ENCODE measurements at places on chromosomes 3 and 15.

GRCh38 chr15:52146776-52147175 lies 34.2 kb upstream of the BCL2L10 start:
- DNase-seq = no peak

DNA sequence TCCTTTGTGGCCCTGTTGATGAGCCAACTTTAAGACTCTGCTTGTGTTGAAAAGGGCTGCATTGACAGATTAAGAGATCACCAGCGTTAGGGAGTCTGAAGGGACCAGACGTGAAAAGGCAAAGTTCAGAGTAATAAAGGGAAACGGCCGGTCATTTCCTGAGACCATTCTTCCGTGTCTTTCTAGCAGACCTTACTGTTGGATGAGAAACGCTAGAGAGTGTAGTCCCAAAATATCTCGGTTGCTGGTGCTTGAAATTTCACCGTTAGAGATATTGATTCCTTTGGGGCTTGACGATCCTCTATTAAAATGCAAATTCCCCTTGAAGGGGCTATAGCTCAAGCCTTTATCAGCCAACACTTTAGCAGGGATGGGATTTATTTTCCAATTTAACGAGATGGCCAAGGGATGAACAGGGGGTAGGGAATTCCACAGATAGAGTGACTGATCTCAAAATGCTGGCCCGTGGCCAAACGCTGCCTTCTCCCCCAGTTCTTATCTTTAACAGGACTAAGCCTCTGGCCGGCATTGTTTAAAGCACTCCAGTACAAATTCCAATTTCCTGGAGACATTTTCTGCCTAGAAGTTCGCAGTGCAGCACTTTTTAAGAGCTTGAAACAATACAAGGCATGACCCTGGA lies 250.4 kb downstream of the TJP1 start:
- no peak for DNase-seq

- no peak for DNase-seq
Observed at GRCh38 chr15:47796830-47797229, 79.5 kb downstream of the SEMA6D start.

- no peak for DNase-seq
Observed at GRCh38 chr3:12278566-12278965, 10.3 kb upstream of the PPARG start.

DNA sequence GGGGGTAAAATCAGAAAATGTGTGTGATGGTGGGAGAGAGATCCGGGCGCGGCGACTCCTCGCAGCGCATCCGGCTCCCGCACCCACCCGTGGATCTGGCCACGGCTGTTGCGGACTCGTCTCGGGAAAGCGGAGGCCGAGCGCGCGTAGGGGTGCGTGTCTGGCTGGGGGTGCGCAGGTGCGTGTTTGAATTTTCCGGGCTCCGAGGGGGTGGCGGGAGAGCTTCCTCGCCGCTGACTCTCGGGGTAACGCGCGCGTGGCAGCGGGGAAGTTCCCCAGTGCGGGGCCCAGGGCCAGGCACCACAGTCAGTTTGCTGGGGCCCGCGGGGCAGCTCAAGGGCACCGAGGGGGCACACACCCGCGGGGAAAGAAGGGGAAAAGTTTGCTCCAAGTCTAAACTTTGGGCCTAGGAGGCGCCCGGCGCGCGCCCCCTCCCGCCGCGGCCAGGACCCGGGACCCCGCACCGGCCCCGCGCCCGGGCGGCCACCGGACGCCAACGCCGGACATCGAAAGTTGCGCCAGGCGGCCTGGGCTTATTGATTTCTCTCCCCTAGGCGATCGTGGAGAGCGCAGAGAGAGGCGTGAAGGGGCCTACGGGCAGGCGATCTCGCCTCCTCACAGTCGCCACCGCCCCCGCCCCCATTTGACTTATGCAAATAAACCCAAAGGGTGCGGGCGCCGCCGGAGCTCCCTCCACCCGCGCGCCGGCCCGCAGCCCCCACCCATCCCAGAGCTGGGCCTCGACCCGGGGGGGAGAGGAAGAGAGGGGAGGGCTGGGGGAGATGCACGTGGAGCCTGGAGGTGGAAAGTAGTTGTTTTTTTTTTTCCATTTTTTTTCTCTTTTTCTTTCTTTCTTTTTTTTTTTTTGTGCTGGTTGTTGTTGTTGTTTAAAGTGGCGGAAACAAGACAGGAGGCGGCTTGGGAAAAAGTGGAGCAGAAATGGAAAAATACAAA lies 639 bp downstream of the FOXP1 start:
- DNase-seq = peak; percentile 79

DNA sequence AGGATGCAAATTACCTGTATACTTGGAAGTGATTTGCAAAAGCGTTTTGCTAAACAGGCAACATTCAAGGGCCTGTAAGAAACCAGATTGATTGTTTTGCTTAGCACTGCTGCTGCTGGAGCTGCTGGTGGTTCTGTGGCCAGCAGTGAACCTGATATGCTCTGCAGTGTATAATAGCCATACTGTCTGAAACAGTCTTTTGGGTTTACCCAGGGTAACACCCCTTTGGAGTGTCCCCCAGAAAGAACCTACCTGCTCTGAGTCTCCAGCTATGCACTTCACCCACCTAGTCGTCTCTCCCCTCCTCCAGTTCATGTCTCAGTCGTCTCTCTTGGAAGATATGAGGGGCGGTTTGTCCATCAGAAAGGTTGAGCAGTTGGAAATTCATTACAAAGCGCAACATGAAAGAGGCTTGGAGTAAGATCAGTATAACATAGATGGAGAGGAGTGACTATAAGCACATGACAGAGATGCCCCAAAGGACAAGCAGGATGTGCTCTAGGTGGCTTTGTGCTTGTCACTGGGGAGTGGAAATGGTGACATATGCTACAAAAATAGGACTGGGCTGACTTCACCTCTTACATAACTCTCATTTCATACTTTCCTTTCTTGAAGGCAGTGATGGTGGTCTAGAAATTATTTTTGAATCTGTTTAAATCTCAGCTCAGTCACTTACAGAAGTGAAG lies 3.8 kb downstream of the MKRN2 start:
- no peak for DNase-seq

DNA sequence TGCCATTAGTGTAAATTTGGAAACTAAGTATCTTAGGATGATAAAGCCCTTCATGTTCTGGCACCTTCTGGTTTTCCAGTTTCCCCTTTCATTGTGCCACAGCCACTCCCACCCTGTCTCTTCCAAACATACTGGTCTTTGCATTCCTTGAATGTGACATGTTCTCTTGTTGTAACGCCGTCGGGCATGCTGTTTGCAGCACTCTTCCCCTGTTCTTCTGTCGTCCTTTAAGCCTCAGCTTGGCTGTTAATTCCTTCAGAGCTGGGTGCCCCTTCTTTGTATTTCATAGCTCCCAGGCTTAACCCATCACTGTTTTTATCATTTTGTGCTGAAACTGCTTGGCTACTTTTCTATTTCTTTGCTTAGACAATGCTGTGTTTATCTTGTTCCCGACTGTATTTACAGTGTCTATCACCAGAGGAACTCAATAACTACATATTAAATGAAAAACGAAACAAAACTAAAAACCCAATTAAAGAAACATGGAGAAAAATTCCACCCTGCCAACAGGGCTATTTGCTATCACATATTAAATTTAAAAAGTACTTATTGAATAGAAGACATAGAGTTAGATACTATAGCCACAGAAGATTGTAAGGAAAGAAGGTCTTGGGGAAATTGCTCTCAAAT lies 95.4 kb upstream of the KCNAB1 start:
- DNase-seq = no peak

DNA sequence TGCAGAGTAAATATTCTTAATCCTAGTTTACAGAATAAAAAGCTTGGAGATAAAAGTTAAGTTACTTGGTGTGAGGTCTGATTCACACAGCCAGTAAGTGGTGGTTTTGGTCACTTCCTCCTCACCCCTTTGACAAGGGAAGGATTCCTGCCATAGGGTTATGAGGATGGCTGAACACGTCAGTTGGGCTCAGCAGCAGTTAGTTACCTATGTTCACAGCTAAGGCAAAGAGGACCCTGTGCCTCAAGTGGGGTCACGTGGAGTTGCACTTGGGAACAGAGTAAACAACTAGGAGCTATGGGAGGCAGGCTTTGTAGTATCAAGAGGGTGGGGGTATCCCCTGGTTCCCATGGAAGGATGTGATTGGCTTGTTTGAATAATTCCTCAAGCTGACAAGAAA lies 232.2 kb downstream of the UBE2E2 start:
- no peak for DNase-seq

DNA sequence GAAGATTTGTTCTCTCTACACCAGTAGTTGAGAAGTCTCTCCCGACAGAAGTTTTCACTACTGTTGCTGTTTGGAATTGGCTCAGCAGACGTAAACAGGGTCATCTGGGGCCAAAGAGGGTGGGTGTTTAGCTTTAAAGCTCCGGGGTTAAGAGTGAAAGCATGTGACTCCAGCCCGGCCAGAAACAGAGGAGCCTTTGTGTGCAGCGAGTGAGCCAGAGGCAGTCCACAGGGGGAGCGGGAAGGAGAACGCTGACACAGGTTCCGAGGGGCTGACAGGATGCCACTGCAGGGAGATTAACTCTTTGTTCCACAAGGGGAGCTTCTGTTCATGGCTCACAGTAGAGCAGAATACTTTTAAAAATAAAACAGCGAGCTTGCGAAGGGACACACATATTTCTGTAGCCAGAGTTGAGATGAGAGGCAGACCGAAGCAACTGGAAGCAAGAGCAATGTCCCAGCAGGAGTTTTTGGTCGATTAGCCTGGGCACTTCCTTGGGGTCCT lies 26.9 kb downstream of the BMF start:
- peak; percentile 65 for DNase-seq

DNA sequence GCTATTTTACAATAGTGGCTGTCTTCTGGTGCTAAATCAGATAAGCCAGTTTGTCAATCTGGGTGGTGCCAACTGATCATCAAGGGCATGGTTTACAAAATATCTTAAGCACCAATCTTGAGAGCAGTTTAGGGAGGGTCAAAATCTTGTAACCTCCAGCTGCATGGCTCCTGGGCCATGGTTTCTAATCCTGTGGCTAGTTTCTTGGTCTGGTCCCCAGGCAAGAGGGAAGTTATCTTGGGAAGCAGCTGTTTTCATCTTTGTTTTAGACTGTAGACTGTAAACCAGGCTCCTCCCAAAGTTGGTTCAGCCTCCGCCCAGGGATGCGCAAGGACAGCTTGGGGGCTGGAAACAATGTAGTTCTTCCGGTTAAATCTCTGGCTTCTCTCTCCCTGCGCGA lies 166.8 kb downstream of the IL1RAP start:
- DNase-seq = no peak

- no peak for DNase-seq
Observed at GRCh38 chr15:36062357-36062756, 516.4 kb upstream of the DPH6 start.

DNA sequence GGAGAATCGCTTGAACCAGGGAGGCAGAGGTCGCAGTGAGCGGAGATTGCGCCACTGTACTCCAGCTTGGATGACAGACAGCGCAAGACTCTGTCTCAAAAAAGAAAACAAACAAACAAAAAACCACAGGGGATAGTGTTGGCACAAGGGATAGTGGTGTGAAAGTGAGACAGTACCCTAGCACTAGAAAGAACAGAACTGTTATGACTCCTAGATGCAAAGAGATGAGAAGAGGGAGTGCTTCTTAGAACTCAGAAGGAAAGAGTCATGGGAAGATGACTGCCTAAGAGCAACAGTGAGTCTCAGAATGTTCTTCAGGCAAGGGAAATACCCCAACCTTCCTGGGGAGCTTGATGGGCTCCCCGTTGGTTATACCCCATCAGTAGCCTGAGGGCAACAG lies 17.8 kb upstream of the ZNF770 start:
- DNase-seq = no peak

DNA sequence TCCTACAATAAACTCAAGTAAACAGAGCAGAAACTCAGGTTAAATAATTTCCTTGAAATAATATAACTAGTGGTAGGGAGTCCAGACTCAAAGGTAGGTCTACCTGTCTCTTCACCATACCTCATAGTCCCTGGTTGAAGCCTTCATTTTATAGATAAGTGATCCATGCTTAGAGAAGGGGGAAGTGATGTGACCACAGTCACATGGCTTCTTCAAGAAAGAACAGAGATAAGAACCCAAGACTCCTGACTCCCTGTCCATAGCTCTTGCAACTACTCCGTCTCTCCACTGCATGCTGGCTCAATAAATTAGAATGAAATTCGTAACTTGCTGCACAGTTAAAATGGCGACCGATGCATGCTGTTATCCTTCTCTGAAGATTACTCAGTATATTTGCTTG lies 11.0 kb upstream of the C15orf61 start:
- DNase-seq = no peak
